ENCODE measurements at places on chromosomes 12 and 14. TPM values are rescaled to one million over a fixed set of nuclear protein-coding genes. Genes with fewer than 3 reads are reported as not detected.

PTPRB gene
- total RNA-seq: 2.3 TPM

- DNase-seq: peak; percentile 2
Measured at GRCh38 chr12:130280231-130280630, 57.5 kb upstream of the PIWIL1 start.

LPAR5 gene
- total RNA-seq: not detected

DNA sequence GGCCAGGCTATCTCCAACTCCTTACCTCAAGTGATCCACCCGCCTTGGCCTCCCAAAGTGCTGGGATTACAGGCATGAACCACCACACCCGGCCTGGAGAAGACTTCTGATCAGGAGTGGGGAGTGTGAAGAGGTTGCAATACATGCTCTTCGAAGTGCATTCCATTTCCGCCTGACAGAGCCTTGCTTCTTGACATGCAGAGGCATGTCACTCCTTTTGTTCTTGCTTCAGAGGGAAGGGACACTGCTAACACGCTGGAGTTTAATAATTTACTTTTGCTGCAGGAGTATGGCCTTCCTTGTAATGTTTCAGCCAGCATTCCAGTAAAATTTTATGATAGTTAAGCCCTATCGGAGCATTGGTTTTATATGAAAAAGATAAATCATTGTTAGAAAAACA, 74.9 kb downstream of the SLC25A47 start:
- DNase-seq: no peak

DNA sequence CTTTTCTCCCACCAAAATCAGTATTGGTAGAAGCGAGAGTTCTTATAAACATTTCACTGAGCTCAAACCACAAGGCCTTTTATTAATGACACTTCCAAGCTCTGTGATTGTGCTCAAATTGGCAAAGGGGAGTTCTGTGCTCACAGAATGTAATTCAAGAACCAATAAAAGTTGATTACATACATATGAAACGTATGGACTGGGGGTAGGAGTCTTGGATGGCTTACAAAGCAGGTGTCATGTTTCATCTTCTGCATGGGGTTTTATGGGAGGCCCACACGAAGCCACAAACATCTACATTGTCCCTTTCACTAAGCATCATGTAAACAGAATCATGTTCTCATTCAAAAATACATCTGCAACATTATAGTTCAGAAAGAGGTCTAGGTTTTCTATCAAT, 828.3 kb downstream of the VRK1 start:
- DNase-seq: no peak

DNA sequence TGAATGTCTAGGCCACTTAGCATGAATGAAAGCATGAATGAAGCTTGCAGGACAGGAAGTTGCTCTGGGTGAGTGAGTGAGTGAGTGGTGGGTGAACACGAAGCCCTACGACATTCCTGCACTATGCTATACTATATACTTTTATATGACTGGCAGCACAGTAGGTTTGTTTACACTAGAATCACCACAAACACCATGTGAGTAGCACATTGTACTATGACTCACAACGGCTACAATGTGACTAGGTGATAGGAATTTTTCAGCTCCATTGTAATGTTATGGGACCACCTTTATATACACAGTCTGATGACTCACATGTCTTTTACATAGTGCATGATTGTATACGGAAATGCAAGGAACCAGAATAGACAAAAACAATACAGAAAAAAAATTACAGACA, 1480.2 kb downstream of the AACS start:
- DNase-seq: no peak

DNA sequence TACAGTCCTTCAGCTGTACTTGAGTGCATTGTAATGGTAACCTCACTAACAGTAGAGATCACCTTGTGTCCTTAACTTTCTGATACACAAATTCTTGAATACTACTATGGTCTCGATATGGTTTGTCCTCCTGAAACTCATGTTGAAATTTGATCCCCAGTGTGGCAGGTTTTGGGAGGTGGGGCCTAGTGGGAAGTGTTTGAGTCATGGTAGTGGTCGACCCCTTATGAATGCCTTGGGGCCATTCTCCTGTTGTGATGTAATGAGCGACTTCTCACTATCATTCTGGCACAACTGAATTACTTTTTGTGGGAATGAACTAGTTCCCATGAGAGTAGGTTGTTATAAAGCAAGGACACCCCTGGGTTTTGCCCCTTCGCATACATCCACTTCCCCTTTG, 52.3 kb downstream of the IPO8 start:
- DNase-seq: peak; percentile 22

DNA sequence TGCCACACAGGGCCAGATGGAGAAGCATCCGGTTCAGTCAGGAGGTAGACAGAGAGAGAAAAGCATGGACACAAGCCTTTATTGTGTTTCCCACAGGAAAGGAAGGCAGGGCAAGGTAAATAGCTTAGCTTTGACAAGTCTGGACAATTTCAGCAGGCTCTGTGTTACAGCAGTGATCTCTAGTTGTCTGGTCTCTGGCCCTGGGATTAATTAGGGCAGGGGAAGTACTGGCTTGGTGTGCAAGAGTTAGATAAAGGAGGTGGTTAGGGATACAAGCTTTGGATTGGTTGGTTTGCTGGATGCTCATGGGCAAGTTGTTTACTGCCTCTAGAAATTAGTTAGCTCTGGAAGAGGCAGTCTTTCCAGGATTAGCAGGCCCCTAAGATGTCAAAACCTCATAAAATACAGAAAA, 15.1 kb upstream of the NGDN start:
- DNase-seq: no peak

GRCh38 chr14:22471545-22472121, 117.4 kb downstream of the DAD1 start:
- peak; percentile 50 for DNase-seq

DNA sequence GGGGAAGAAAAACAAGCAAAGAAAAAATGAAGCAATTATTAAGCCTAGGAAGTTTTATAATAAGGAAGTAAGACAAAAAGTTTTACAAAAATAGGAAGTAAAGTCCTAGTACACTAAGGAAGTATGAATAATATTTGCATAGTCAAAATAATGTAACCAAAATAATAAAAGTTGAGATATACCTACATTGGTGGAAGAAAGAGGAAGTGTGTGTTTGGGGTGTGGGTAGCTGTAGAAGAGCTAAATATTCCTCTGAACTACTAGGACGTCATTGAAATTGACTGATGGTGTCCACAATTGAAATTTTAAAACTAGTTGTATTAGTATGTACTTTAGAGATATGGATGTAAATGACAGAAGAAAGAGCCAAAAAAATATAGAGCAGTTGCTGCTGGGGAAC, 228.4 kb upstream of the OTX2 start:
- no peak for DNase-seq

GRCh38 chr12:30012816-30013450, 229.2 kb upstream of the TMTC1 start:
- DNase-seq: no peak

GRCh38 chr12:124388679-124389137, 93.8 kb downstream of the RFLNA start:
- DNase-seq: peak; percentile 88

DNA sequence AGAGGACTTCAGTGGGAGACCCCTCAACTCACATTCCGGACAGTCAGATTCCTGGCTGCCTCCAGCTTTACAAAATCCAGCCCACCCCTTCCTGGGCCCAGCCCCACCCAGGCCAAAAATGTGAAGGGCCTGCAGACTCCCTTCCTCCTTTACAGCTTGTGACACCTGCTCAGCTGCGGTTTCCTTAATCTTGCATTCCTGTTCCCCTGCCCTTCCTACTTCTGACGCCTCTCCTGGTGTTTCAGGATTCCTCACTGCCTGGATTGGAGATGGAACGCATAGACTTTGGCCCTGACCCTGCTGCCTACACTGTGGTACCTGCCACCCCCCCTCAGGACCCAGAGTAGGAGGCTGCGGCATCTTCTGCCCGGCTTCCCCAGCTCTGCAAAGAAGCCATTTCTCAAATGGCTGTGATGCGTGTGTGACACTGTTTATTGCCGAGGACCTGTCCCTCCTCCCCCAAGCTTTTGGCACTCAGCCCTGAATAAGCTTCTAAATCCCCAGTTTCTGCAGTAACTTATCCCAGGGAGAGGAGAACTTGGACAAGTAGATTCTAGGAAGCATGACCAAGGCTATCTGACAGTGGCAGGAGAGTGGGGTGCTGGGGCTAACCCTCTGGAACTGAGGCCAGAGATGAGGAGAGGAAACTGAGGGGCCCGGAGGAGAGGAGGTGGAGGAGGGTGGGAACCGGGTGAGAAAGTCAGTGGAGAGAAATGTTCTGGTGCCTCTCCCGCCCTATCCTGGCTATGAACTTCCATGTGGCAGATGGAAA, 24.9 kb upstream of the BCDIN3D start:
- DNase-seq: peak; percentile 64

DNA sequence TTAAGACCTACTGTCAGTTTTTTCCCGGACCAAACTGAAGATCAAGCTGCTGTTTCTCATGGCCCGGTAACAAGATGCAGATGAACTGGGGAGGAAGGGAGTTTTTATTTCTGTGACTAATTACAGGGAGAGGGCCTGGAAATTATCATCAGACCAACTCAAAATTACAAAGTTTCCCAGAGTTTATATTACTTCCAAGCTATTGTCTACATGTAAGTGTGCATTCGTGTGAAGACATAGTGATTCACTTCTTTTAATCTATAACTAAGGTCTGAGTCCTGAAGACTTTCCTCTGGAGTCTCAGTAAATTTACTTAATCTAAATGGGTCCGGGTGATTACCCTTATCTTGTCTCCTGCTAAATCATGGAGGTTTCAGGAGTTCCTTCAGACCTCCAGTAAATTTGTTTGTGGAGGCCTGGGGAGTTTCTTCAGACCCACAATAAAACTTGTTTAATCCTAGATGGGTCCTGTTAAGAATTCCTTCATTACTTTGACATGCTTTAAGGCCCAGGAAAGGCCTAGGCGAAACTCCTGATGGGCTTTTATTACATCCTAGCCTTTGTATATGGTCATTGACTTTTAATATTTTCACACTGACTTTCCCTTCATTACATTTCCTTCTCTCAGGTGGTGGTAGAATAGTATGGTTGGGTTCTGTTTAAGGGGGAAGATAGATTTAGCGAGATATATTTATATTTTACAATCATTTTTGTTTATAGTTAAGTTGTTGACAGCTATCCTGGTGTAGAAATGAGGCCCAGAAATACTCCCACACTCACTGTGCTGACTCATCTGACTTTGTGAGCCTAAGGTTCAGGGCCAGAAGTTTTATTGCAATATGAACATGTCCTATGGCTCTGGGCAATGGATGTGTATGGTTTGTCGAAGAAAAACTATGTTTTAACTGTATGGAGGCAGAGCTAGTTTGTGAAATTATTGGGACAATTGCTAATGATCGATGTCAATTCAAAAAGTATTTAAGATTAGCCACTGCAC, 627.0 kb upstream of the FBXO33 start:
- DNase-seq: no peak

KLHDC1 gene
- total RNA-seq: 4.9 TPM

DNA sequence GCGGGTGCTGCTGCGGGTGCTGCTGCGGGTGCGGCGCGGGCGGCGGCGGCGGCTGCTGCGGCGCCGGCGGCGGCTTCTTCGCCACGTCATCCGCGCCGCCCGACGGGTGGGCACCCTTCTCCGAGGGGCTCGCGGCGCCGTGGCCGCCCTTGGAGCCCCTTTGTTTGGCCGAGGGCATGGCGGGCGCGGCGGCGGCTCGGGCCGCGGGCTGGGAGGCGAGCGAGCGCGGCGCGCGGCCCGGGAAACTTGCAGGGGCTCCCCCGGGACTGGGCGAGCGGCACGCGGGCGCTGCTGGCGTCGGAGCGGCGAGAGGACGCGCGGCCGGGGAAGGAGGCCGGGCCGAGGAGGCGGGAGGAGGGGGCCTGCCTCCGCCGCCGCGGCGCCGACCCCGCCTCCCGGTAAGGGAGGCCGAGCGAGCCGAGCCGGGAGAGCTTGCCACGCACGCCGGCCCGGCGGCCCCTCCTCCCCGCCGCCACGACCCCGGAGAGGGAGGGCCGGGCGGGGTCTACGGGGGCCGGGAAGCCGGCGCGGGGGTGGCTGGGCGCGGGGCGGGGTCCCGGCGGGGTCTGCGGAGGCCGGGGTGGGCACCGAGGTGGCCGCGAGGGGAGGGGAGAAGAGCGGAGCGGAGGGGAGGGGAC, at the start of gene CKAP4:
Gene CKAP4, minus strand, starts transcription at position 347 of the 638 bp plus-strand sequence. Its CDS starts 169 bp downstream, at position 178.
- peak; percentile 81 for DNase-seq
